ENCODE measurements at places on chromosomes 5 and 9.

GRCh38 chr5:44987026-44987425 is 178.3 kb downstream of the MRPS30 start:
- no peak for DNase-seq

DNA sequence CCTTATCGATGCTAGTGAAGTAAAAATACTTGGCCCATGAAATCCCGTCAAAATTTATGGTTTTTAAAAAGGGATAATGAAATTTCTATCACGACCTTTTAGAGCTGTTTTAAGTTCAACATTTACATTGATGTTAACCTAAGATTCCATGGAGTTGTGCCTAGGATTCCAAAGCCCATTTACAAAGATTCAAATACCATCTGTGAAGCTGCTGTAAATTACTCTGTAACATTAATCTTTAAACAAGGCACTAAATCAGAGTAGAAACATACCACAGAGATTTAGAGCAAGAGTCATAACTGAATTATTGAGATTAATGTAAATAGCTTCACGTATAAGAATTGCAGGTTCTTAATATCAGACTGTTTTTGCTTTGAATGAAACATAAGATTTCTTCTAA is 17.7 kb downstream of the POU5F2 start:
- DNase-seq, result no peak

- DNase-seq, result no peak
Measured at GRCh38 chr5:7364226-7364875, 31.6 kb upstream of the ADCY2 start.

GRCh38 chr5:146345578-146346366 is 7.1 kb downstream of the POU4F3 start:
- no peak for DNase-seq

DNA sequence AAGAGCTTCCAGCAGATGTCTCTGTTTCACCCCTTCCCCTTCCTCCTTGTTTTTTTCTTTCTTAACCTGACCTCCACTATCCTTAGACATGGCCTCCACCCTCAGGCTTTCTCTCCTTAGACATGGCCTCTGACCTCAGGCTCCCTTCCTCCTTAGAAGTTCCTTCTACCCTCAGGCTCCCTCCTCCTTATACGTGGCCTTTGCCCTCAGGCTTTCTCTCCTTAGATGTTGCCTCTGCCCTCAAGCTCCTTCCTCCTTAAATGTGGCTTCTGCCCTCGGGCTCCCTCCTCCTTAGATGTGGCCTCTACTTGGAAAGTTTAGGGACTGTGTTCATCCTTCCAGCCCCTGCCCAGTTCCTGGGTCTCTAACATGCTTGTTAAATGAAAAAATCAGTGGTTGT is 180.4 kb upstream of the S1PR3 start:
- no peak for DNase-seq

DNA sequence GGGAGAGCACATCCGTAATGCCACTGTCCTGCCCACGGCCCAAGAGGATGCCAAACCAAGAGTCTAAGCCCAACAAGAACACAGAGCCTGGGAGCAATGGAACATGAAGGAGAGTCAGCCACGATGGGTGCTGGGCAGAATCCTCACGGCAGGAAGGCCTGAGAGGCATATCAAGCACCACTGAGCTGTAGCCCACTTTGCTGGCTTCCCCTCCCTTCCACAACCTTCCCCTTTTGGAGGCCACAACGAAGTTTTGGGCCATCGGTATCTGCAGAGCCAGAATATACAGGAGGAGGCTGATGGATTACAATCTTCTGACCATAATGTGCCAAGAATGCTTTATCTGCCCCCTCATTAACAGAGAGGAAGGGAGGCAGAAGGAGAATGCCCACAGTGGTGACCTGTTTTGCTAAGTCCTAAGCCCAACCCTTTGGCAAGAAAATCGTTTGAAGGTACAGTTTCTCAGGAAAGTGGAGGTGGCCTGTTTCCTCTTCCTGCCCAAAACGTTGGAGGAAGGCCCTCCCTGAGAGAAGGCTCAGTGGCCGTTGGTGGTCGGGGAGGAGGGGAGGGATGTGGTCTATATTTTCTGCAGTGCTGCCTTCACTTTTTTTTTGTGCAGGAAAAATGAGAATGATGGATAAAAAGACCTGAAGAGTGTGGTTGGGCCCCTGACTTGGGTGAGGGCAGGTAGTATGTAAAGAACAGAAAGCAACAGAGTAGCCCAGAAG is 26.2 kb downstream of the MACROH2A1 start:
- DNase-seq, result no peak

GRCh38 chr5:56172241-56172640 is 60.9 kb downstream of the ANKRD55 start:
- peak; percentile 67 for DNase-seq

Measured in choroid plexus epithelial cell (primary cell).